Activated naive CD4-positive, alpha-beta T cell (primary cell): ENCODE measurements at places on chromosomes 3 and 15.

GRCh38 chr3:43582866-43583265, 38.9 kb downstream of the ANO10 start:
- no peak for DNase-seq

- no peak for DNase-seq
These were observed 93.0 kb downstream of the CPN2 start for GRCh38 chr3:194257916-194258668.

DNA sequence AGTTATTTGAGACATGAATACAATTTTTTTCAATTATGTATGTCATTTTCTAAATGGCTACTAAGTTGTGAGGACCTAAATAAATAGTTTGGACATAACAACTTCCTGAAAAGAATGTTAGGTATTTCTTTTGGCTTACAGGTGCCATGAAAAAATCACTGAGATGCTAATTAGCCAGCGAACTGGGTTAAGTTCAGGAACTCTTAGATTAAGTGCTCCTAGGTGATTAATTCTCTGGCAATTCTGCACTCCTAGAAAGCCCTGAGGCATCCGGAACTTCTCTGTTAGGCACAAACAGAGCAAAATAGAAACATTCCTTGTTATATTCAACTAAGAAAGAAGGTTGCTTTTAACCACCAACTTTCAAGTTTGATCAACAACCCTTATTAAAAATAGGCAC, 192.3 kb downstream of the STAG1 start:
- DNase-seq: no peak

DNA sequence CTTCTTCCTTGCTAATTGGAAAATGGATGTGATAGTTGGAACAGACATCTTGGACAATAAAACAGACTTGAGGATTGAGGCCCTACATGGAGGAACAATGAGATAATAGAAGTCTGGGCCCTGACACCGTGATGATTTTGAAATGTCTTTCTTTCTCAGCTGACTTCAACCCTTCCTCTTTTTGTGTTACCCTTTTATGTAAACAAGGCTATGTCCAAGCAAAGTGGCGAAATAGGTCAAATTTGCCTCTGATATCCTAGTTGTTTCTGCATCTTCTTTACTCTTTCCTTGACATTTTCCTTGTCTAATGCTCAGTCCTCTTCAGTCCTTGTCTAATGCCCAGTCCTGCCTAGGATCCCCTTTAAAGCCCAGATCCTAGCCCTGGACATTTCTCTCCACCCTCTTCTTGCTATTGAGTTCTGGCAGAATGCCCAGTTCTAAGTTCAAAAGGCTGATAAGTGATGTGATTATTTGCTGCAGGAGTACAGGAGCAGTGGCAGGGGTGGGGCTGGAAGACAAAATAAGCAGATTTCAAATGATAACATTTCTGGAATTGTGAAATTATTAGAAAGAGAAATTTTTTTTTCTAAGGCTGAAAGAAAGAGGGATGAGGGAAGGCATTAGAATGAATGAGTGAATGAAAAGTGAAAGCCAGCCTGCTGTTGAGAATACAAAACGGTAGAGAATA, 6.5 kb upstream of the VPS8 start:
- DNase-seq: no peak

DNA sequence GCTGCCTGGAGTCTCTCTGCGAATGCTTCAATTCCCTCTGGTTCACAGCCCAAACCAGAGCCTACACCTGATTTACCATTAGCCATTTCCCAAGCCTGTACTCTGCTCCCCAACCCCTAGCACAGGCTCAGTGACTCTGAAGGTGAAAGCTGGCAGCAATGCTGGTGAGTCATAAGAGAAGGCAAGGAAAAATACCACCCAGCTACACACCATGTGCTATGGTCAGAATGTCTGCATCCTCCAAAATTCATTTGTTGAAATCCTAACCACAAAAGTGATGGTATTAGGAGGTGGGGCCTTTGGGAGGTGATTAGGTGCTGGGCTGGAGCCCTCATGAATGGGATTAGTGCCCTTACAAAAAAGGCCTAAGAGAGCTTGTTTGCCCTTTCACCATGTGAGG, 117.1 kb upstream of the TJP1 start:
- DNase-seq: no peak

DNA sequence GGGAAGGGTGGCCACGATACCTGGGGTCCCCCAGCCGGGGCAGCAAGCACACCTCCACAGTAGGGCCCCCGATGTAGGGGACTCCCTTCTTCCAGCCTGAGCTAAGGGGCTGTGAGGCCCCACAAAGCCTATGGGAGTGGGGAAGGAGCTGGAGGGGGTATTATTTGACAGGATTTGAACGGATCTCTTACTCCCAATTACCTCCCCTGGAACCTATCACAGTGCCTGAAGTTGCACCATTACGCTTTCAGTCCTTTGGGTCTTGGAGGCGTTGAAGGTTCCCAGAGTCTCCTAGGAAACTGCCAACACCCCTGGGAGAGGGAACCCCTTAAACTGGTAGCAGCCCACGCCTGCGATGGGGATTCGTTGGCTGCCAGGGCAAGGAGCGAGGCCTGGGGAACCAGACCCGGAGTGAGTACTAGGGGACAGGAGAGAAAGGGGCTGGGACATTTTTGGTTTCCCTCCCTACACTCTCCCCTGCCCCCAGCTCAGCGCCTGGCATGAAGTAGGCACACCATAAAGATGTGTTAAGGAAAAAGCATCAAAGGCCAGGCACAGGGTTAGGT, 409 bp upstream of the LHFPL4 start:
- no peak for DNase-seq

DNA sequence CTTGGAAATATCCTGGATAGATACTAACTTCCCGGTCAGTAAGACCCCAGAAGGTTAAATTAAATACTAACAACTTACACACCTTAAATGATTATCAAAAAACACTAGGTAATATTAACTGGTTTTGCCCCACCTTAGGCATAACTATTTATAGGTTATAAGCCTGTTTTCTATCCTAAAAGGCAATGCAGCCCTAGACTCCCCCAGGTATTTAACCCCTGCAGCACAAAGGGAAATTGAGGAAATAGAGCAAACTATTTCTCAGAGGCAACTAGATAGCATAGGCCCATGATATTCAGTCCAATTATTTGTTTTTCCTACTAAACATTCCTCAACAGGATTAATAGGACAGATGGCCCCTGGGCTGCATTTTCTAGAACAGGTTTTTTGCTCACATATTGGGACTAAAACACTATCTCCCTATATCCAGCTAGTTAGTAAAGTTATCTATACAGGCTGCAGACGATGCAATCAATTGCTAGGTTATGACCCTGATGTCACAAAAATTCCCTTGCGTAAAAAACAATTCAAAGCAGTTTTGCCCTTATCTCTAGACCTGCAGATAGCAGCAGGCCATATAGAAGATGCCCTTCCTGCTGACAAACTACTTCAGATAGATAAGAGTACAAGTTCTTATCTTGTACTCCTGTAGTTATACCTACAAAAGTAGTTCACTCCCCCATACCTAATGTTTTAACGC, 221.3 kb downstream of the DTWD1 start:
- no peak for DNase-seq

DNA sequence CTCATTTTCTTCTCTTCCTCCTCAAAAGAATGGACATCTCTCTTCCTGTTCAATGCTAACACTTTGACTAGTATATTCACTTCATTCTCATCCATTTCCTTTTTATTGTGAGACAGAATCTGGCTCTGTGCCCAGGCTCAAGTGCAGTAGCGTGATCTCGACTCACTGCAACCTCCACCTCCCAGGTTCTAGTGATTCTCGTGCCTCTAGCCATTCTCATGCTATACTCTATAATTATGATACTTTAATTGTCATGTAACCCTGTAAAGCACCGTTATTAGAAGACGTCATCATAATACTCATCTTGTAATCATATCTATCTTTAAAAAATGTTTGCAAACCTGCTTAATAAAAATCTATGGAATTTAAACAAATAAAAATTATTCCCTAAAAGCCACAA, 107.0 kb downstream of the SHOX2 start:
- no peak for DNase-seq

DNA sequence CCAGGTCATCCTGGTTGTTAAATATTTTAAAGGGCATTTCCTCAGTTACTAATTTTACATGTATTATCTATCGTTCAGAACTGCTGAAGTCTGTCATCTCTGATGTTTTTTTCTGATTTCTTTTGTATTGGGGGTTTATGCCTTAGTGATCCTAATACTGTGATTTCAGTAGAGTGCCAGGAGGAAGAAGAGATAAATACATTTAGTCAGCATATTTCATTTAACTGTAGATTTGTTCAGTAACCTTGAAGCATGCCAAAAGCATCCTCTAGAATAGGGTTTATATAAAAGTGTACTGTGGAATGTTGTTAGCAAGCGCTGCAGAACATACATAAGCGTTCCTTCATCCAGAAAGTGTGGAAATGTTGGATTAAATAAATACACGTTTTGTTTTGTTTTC, 342.3 kb upstream of the DPPA4 start:
- DNase-seq: no peak

DNA sequence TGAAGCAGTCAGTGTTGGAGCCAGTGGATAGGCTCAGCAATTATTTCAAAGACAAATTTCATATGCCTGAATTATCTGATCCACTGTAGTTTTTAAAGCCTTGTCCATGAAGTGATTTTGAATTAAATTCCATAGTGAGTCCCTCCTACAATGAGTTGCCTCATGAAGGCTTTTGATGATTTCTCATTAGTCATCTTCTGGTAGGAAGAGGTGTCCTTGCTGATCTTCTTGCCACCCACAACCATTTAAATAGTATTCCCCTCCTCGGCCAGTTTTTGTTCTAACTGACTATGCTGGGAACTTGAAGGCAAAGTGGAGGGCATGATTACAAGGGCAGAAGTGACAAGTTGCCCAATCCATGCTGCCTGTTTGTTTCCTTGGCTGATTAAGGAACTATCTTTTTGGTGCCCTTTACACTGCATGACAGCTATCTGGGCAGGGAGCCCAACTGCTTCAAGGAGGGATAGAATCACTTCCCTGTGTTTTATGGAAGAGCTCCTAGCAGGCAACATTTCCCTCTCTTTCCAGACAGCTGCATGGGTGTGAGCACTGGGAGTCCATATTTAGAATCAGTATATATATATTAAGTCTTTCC, 617.5 kb downstream of the ZPLD1 start:
- no peak for DNase-seq

DNA sequence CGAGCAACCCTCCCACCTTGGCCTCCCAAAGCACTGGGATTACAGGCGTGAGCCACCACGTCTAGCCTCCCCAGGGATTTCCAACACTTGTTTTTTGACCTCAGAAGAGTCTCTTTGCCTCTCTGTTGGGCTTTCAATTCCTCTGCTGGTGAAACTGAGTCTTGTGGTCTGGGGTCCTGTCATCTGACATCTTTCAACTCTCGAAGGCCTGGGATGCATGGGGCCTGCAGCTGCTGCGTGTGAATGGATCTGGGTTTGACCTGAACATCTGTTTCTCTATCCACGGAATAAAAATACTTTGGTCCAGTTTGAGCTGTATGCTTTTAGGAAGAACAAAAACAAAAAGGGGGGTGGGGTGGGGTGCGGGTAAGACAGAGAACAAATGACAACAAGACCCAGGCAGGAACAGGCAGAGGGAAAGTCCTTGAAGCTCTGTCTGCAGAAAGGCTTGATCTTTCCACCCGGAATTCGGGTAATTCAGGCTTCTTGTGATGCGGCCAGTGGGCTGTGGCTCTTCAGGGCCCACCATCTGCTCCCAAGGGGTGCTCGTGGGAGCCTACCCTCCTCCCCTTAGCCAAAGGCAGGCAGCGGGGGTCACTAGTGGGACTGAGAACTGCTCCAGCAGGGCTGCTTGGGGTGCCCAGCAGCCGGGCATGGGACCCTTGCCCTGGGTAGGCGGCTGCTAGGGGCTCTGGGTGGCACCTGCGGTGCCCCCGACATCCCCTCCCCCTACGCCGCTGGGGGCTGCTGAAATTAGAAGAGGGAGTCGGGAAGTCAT, 71.5 kb downstream of the SLC12A8 start:
- DNase-seq: no peak

DNA sequence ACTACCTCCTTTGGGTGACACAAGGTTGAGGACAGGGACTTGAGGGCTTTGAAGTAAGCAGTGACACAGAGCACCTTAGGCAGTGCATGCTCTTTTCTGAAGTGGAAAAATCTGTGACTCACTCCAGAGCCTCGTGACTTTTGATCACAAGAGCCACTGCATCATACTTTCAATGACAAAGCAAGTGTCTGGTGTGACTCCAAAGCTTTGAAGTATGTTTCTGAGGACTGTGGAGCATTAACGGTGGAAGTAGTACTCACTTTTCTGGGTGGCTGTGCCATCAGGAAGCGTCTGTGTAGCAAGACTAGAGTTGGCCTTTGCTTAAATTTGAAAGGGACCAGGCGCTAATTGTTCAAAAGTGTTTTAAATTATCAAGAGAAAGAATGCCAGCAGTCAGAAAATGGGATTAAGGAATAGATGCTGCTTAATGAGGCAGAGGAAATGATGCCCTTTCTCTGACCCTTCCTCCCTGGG, 210.7 kb upstream of the TRIM42 start:
- no peak for DNase-seq

DNA sequence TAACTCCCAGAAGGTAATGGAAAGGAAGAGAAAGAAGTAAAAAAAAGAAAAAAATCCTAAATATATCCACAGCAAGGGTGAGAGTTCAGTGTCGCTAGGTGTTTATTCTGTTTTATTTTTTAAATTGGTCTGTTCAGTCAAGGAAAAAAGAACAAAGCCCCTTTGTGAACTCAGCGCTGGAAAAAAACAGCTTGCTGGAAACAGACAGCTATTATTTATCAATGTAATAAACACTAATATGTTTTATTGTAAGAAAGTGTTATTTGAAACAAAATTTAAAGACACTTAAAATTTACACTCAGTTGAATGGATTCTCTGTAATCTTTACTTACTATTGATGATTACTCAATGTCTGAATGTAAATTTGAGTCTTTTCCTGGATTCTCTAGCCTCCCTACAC, 32.3 kb upstream of the LEKR1 start:
- DNase-seq: no peak

GRCh38 chr3:57464801-57465200, 79.3 kb downstream of the DNAH12 start:
- DNase-seq: no peak

- DNase-seq: no peak
These were observed 38.4 kb downstream of the ROBO2 start for GRCh38 chr3:77078279-77078678.

DNA sequence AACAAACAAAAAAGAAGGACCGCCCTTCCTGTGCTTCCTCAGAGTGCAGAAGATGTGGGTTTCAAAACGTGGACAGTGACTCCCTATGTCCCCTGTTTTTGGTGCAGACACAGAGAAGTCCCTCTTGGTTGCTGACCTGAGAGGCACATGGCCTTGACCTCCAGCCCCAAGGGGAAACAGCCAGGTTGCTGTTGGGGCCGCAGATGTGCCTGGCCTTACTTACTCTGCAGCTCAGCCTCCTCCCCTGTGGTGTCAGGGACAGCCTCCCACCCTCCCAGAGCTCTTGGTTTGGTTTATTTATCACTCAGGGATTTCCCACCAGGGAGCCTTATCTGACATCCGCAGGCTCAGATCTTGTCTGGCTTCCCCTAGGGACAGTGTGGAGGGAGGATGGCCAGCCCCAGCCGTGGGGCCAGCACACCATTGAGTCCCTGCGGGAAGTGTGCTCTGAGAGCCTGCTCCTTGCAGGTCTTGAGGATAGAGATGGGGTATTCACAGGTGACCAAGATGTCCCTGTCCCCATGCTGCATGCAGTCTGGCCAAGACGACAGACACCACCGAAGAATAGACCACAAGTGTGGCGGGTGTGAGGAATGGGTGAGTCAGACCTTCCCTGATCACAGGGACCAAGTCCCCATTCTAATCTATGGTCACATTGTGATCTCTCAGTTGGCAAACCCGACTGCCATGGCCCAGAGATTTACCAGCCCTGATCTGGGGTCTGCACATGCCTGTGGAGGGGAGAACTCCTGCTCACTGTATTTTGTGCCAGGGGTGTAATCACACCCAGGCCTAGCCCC, 134.3 kb upstream of the ABHD17C start:
- DNase-seq: no peak
